ENCODE measurements at places on chromosomes 4 and X. TPM values are rescaled to one million over a fixed set of nuclear protein-coding genes. Genes with fewer than 3 reads are reported as not detected.

DNA sequence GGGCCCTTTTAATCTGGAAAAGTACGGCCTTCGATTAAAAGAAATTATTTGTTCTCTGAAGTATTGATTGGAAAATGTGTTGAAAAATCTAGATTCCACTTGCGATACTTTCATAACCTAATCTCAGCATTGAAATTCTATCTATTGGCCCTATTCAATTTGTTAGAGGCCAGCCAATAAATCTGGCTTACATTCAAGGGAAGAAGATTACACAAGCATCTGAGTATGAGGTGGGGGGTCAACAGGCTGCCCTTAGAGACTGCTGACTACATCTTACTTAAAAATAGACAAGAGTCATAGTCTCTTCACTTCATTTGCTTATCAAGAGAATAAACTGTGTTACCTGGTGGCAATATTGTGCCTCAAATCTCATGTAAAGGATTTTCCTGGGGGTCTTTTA lies 248.0 kb upstream of the KCNIP4 start:
- no peak for DNase-seq

DNA sequence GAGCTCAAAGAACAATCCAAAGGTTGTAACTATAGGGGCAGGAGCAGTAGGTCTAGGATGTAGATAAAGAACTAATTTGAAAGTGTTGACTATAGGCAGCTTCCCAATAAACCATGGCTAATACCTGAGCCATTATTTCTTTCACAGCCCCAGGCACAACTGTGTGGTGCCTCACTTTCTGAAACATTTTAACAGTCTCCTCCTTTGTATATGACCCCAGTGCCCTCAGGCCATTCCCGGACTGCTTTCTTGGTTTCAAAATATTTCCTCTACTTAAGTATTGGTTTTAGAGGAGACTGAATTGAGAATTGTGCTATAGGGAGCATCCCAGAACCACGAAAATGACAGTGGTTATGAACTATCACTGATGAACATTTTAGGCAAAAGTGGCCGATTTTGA lies 728.7 kb downstream of the IL1RAPL1 start:
- DNase-seq = no peak

GRCh38 chrX:83504721-83505479 lies 3.2 kb upstream of the POU3F4 start:
- DNase-seq = no peak

- DNase-seq = peak; percentile 68
These were observed 371.3 kb upstream of the INTU start for GRCh38 chr4:127261476-127261875.

DNA sequence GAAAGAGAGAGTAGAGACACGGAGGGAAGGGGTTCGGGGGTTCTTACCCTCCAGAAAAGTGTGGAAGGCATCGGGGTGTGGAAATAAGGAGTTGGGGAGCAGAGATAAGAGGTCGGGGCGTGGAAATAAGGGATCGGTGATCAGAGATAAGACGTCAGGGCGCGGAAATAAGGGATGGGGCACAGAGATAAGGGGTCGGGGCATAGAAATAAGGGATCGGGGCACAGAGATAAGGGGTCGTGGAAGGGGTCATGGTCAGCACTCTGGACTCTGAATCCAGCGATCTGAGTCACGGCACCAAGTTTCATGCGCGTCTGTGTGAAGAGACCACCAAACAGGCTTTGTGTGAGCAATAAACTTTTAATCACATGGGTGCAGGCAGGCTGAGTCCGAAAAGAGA lies 119.1 kb downstream of the PCDH10 start:
- DNase-seq = no peak

The FGG gene
- total RNA-seq = not detected

The TCP11X1 gene
- total RNA-seq = not detected

The KCNE5 gene
- total RNA-seq = 1.8 TPM

Measured in skin of body (tissue), 3 donors.